ENCODE measurements at places on chromosomes 7 and 10.

DNA sequence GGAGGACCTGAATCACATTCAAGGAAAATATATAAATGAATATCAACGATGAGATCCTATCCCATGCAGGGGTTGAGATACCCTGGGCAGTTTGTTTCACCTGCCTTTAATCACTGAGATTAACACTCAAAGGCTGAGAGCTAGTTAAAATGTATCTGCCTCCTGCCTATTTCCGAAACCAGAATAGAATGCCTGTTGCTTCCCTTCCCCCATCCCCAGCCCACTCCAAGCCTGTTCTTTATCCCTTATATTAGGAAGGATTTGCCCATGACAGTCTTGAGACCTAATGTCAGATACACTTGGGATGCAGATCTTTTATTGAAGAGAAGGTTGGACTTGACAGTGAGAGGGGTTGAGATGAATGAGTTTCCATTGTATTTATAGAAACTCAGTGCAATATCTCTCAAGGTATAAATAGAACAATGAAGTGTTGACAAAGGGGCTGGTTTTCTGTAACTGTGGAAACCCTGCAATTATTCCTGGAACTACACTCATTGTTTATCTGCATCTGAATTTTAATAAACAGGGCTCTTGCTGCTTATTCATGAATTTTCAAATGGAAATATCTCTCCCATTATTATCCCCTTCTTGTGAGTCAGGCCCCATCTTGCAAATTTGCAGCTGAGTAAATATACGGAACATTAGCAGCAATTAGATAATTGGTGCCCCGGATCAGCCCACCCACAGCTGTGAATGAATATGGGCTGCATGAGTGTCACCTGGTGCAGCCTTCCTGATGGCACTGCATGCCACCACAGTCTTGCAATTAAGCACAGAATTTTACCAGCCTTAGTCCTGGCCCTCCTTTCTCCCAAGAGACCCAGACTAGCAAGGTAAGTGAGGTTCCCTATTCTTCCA is 66.7 kb downstream of the SORCS3 start:
- no peak for DNase-seq

GRCh38 chr10:46223064-46223480 is 63.7 kb upstream of the ANTXRL start:
- DNase-seq, result no peak

DNA sequence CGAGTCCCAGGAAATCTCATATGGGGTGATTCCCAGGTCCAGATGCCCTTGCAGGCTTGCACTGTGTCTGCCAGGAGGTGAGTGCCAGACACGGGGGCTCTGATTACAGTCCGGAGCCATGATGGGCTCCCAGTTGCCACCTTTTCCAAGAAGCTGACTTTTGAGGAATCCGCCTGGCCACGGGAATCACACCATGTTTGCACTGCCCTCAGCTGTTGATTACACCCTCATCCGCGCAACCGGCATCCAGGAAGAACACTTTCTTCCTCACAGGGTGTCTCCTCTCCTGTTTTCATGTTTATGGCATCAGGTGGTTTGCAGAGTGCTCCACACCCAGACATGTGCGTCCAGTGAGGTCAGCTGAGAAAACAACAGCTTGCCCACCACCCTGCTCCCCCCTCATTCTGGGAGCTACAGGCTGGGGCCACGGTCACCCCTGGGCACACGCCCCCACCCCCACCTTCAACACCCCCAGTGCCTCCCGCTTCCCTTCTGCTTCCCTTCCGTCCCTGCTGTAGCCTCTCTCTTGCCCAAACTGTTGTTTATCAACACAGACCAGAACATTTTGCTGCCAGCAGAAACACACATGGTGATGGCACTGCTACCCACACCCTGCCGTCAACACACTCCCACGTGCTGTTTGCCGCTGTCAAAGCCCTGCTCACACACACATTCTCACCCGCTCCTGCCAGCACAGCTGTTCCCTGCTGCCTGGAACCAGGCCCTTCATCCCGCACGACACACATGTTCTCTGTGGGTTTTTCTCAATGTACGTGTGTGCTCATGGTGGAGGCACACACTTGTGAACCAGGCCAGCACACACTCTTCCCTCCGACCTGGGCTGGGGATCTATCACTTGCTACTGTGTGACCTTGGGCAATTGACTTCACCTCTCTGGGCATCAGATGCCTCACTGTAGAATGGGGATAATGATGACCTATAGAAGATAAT is 35.8 kb downstream of the DDIT4 start:
- no peak for DNase-seq

GRCh38 chr10:126021833-126022500 is 125.6 kb downstream of the FANK1 start:
- no peak for DNase-seq

DNA sequence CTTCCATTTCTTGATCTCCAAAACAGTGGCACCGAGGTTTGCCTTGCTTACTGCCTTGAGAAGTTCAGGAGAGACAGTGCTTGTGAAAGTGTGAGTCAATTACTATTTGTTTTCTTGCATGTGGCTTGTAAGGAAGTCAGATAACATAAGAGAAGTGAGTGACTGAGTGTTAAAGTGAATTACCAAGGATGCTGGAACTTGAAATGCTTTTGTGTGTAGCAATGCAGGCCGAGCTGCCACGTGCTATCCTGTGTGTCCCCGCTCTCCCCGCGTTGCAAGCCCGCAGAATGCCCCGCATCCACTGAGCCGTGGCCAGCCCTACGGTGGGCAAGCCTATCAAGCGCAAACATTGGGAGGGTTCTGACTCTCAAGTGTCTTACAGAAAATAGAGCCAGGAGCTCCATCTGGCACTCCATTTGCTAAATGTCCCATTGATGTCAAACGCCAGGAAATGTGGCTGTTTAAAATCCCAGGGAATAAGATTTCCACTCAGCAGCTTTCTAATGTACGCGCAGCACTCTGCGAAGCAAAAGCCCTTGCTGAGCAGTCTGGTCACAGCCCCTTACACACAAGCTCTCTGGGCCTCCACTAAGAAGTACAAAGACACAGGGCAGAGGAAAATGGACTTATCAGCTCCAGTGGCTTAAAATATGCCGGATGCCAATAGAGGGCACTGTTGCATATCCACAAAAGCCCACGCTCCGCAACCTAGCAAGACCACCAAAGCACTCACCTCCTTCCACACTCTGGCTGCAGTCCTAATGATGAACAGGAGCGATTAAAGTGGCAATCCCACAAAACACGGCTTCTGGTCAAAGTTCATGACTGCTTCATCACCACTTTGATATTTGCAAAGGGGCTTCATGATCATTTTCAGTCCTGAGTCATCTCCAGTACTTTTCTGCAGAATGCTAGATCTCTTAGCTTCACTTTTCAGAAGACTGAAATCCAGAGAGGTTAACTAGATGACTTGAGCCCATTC is 158.0 kb upstream of the ITGB1 start:
- DNase-seq, result no peak
